ENCODE measurements at places on chromosomes 13 and 19.
A peak's percentile ranks its signal among the peaks of the same experiment; 100 is the strongest.

DNA sequence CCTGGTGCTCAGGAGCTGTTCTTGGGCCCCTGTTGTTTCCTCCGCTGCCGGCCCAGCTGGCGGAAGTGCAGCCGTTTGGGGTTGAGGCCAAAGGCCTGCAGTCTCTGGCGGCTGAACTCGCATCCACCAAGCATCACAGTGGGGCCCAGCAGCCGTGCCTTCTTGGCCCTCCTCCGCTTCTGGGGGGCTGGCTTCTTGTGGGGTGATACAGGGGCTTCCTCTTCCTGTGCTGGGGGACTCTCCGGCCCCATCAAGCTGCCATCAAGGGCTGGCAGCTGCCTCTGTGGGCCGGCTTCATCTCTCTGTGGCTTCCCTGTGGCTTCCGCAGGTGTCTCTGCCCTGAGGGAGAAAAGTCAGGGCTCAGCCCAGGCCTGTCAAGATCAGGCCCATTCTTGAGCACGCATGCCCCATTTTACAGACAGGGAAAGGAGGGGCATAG lies 10.3 kb downstream of the ATG4D start:
- no peak for DNase-seq

- DNase-seq = no peak
These were observed 20.5 kb upstream of the SLC7A10 start for GRCh38 chr19:33245948-33246708.

GRCh38 chr19:14517446-14517839 lies 754 bp downstream of the DNAJB1 start:
- DNase-seq = peak; percentile 31

GRCh38 chr19:57282011-57282643 lies 1.8 kb downstream of the ZNF460 start:
- no peak for DNase-seq

- DNase-seq = no peak
These were observed 431.7 kb downstream of the KLF12 start for GRCh38 chr13:73702419-73703071.

Measured in Ammon's horn (tissue), 1 donor.